ENCODE measurements at places on chromosomes 2 and 18. TPM values are rescaled to one million over a fixed set of nuclear protein-coding genes. Genes with fewer than 3 reads are reported as not detected.

Gene CDCA7
- total RNA-seq, result 23.5 TPM

Gene GATA6
- total RNA-seq, result 0.11 TPM

Gene TYMS
- 307 TPM for total RNA-seq

Gene GKN2
- total RNA-seq, result not detected

Gene CRYGC
- total RNA-seq, result not detected

Gene MYO5B
- total RNA-seq, result 0.11 TPM

- no peak overlapping the region for H3K4me3 ChIP-seq
- no peak overlapping the region for H3K27ac ChIP-seq
- peaks cover 4% of the 10 kb centered on the region for H3K4me1 ChIP-seq
- H3K27me3 ChIP-seq, result no peaks in the 10 kb centered on the region
- no peaks in the 10 kb centered on the region for H3K36me3 ChIP-seq
- no peak for DNase-seq
Observed at GRCh38 chr2:97693476-97693875, 19.9 kb upstream of the ZAP70 start.

DNA sequence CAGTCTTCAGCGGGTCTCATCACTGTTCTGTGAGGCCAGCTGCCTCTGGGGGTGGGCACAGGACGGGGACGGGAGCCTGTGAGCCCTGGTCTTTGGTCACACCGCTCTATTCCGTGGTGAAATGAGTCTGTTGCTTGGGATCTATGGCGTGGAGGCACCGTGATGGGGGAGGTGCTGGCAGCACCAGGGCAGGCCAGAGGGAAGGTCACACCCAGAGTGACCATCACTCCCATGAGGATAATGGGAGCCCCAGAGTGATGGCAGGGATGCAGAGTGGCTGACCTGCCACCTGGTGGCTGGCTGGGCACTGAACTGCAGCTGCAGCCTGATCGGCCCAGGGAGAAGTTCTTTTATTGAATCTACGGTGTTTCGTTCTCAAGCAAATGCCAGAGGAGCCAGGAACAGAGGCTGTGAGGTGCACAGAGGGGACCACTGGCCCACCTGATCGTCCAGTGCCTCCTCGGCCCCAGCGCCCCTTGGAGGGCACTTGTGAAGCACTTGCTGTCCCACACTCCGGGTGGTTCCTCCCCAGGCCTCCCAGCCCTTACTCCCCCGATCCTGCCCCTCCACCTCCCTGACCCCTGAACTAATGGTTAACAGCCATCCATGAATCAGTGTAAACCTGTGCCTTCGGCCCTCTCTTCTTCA lies 17.9 kb downstream of the KCNIP3 start:
- no peaks in the 10 kb centered on the region for H3K4me1 ChIP-seq
- DNase-seq, result no peak
- no peak overlapping the region for H3K4me3 ChIP-seq
- no peak overlapping the region for H3K27ac ChIP-seq
- no peaks in the 10 kb centered on the region for H3K27me3 ChIP-seq

DNA sequence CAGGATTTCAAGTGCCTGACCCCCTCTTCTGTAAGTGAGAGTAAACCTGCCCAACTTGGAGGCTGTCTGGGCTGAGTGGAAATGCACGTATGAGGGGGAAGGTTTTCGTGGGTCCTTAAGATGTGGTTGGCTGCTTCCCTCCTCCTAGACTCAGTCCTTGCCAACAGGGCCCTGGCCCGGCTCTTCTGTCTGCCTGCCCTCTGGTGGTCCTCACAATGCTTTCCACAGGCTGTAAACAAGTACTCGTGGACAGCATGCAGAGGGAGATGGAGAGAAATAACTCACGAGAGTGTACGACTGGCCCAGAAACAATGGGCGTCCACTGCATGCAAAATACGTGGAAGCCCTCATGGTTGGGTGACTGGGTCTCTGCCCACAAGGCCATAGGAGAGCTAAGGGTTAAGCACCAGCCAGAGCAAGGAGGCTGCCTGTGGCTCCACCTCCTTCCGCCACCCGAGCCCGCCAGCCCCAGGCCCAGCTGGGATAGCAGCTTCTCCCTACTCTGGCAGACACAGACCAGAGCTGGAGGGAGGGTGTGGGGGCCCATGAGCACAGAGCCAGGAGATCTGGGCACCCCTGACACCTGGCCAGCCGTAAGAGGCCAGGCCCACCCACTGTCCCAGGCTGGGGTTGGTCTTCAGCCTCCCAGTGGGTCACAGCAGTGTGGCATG lies 17.0 kb upstream of the ARHGEF4 start:
- H3K36me3 ChIP-seq, result no peaks in the 10 kb centered on the region
- H3K4me1 ChIP-seq, result peaks cover 13% of the 10 kb centered on the region
- no peak for DNase-seq
- no peak overlapping the region for H3K4me3 ChIP-seq

DNA sequence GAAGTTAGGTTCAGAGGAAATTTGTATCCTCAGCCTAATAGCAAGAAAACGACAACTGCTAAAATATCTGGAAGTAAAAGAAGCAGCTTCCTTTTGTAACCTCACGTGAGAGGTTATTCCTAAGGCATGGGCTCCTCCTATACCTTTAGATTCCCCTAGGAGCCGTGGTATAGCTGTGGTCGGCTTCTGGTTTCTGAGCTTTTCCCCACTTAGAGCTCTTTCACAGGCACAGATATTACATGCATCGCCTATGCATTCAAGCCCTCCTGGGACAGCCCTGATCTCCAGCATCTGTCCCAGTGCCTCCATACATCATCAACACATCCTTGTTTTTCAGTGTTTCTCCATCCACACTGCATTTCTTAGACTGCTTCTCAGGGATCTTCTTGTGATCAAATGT lies 289.0 kb downstream of the ALPK2 start:
- no peak for DNase-seq
- H3K36me3 ChIP-seq, result no peaks in the 10 kb centered on the region
- no peak overlapping the region for H3K27ac ChIP-seq
- no peak overlapping the region for H3K4me3 ChIP-seq
- H3K4me1 ChIP-seq, result no peaks in the 10 kb centered on the region

- H3K27me3 ChIP-seq, result no peaks in the 10 kb centered on the region
- no peak overlapping the region for H3K4me3 ChIP-seq
- no peaks in the 10 kb centered on the region for H3K4me1 ChIP-seq
- H3K36me3 ChIP-seq, result no peaks in the 10 kb centered on the region
- H3K27ac ChIP-seq, result no peak overlapping the region
Observed at GRCh38 chr18:35609236-35609635, 27.7 kb downstream of the GALNT1 start.

DNA sequence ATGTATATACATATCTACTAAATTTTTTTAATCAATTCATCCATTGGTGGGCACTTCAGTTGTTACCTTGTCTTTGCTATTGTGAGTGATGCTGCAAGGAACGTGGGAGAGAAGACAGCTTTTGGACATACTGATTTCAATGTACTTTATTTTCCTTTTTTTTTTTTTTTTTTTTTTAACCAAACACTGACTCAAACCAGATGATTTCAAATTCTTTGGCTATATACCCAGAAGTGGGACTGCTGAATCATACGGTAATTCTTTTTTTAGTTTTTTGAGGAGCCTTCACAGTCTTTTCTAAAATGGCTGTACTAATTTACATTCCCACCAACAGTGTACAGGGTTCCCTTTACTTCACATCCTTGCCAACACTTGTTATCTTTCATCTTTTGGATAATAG lies 204.7 kb downstream of the INSIG2 start:
- H3K4me1 ChIP-seq, result no peaks in the 10 kb centered on the region
- no peak overlapping the region for H3K4me3 ChIP-seq
- H3K27me3 ChIP-seq, result no peaks in the 10 kb centered on the region
- H3K36me3 ChIP-seq, result no peaks in the 10 kb centered on the region
- DNase-seq, result no peak

GRCh38 chr18:5455674-5456073 lies 88.1 kb downstream of the EPB41L3 start:
- DNase-seq, result peak; percentile 35
- no peaks in the 10 kb centered on the region for H3K4me1 ChIP-seq
- H3K4me3 ChIP-seq, result no peak overlapping the region
- H3K36me3 ChIP-seq, result no peaks in the 10 kb centered on the region
- H3K27me3 ChIP-seq, result no peaks in the 10 kb centered on the region
- no peak overlapping the region for H3K27ac ChIP-seq

DNA sequence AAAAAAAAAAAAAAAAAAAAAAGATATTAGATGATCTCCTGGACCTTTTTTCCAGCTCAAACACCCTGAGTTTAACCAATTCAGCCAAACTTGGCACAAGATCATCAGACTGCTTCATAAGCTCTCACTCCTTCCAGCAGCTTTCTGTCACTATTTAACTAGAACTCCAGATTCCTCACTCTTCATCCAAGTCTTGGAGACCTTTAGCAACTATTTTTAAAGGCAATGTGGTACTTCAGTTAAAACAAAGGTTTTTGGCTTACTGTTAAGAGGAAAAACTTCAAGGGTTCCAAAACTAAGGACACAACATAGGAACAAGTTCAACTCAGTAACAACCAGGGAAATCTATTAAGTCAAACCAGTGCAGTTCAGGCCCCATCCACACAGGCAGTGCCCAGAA lies 23.2 kb downstream of the LAMA1 start:
- H3K27ac ChIP-seq, result no peak overlapping the region
- no peaks in the 10 kb centered on the region for H3K4me1 ChIP-seq
- H3K4me3 ChIP-seq, result no peak overlapping the region

- H3K27me3 ChIP-seq, result peaks cover 6% of the 10 kb centered on the region
- H3K36me3 ChIP-seq, result no peaks in the 10 kb centered on the region
- peak overlapping the region; percentile 1 for H3K4me3 ChIP-seq
Observed at GRCh38 chr2:24045511-24046508, 1.4 kb downstream of the WDCP start.

DNA sequence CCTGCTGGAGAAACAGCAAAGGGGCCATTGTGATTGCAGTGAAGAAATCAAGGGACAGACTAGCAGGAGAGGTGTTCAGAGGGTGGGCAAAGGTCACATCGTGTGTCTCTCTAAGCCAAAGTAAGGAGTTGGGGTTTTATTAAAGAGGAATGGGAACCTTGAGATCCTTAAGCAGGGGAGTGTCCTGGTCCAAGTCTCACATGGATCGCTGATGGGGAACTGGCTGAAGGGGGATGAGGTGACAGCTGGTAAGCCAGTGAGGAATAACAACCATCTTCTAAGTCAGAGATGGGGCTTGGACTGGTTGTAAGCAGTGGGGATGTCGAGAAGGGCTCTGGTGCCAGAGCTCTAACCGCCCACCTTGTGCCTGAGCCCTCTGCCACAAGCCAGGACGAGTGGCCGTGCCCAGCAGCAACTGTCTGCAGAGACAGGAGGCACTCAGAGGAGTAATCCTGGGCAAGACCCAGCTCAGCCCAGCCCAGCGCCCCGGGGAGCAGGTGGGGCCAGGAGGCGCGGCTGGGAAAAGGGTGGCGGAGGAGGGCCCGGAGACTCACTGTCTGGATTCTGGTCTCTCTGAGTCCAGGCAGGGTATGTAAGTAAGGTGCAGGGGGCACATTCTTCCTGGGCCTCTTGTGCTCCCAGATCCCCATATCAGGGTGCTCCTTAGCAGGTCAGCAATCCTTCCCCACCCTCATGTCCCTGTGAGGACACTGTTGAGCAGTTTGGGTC lies 13.7 kb downstream of the WNT10A start:
- no peaks in the 10 kb centered on the region for H3K27me3 ChIP-seq
- H3K27ac ChIP-seq, result no peak overlapping the region
- H3K36me3 ChIP-seq, result no peaks in the 10 kb centered on the region
- H3K4me3 ChIP-seq, result peak overlapping the region; percentile 57
- peaks cover 67% of the 10 kb centered on the region for H3K4me1 ChIP-seq

DNA sequence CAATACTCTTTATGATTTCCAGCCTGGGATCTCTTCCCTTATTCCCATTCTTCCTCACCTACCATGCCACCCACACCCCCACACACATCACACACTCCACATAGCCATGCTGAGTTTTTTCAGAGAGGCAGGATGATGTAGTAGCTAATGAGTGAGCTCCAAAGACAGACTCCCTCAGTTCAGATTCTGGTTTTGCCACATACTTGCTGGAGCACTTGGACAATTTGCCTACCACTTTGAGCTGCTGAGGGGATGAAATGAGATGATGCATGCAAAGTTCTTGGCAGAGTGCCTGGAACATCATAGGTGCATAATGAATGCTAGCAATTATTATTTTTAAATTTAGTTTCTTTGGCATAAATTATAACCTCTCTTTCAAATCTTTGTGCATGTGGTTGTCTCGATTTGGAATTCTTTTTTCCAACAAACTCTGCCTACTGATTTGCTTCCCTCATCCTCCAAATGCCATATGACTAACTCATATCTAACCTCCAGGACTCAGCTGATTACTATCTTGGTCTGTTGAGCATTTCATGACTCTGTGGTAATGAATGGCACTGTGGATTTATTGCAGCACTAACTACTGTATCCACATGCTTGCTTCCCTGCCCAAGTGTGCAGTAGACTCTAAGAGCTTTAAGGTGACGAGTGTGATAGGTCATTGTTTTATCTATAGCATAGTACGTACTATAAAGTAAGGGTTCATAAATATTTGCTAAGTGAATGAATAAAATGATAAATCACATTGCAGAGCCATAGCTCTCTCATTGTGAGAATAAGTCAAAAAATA lies 99.1 kb downstream of the TACR1 start:
- H3K4me3 ChIP-seq, result no peak overlapping the region
- no peak overlapping the region for H3K27ac ChIP-seq
- no peaks in the 10 kb centered on the region for H3K27me3 ChIP-seq
- no peak for DNase-seq
- no peaks in the 10 kb centered on the region for H3K36me3 ChIP-seq

- DNase-seq, result peak; percentile 71
- H3K27me3 ChIP-seq, result peaks cover 7% of the 10 kb centered on the region
- no peak overlapping the region for H3K4me3 ChIP-seq
- no peaks in the 10 kb centered on the region for H3K36me3 ChIP-seq
Observed at GRCh38 chr2:10124538-10125045, 2.1 kb downstream of the RRM2 start.

DNA sequence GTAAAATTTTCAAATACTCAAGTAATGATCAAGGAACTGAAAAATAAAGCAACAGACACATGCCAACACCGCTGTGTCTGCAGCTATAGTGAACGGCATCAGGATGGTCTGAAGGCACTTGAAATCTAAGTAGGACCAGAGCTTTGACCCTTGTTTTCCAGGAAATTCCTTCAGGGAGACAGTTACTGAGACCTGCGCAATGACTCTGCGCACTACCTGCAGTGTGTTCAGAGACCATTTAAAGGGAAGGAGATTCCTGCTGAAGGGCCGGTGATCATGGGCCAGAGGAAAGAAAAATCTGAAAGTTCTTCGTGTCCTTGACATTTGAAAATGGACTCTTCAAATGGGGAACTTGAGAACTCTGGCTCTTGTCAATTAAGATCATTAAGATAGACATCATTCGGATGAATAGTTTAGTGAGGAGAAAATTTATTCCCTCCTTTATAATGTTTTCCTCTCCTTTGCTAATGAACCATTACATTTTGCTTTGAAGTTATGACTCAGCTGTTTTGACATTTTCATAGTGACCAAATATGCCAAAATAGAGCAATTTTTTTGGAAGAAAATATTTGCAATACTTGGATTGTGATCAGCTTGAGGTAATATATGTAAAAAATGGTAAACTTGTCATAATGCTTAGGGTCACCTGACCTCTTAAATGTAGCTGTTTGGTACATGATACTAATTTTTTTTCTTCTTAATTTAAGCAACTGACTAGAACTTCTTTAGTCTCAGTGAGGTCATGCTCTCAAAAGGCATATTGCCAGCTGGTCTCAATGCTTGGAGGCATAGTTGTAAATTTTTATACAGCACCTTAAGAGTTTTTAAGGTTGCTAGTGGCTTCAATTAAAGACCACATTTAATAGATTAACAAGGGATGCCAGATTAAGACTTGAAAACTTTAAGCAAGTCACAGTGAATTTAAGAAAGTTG lies 329.3 kb downstream of the ARHGAP15 start:
- no peaks in the 10 kb centered on the region for H3K36me3 ChIP-seq
- H3K4me1 ChIP-seq, result no peaks in the 10 kb centered on the region
- no peak overlapping the region for H3K27ac ChIP-seq
- H3K4me3 ChIP-seq, result no peak overlapping the region
- no peak for DNase-seq

- no peak overlapping the region for H3K4me3 ChIP-seq
- no peak for DNase-seq
- no peaks in the 10 kb centered on the region for H3K27me3 ChIP-seq
Observed at GRCh38 chr2:211435331-211435730, 878.9 kb downstream of the CPS1 start.
